Vagina (tissue), 2 donors: ENCODE measurements at places on chromosomes 1 and 21.

GRCh38 chr1:101898137-101898536 is 98.6 kb downstream of the OLFM3 start:
- no peak for DNase-seq

DNA sequence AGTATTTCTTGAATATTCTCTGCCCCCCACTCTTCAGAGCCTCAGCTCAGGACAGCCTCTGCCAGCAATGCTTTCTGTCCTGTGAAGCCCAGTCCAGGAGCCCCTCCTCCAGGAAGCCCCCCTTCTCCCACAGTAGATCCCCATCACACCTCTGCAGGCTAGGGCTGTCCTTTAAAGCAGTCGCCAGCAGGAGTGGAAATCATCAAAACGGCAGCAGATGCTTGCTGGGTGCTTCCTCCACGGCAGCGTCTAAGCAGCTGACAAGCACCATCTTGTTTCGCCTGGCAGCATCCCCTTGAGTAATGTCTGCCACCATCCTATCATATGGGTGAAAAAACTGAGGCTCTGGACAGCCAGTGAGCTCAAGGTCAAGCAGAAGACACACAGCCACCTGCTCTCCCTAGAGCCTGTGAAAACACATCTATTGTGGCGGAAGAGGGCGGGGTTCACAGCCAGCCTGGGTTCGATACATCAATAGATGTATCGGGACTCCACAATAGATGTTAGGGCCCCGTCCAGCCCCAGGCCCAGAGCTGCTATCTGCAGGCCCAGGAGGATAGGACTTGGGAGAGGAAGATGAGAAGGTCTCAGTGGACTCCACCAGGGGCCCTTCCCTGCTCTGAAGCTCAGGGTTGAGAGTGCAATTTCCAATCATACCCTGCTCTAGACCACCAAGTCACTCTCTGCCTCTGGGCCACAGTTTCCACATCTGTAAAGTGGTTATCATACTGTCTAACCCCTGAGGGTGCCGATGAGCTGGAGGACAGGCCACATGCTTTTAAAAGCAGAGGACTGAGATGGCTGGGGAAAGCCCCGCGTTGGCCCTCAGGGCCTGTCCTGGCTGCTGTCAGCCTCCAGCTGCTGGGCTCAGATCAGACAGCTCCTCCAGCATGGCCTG is 17.5 kb downstream of the RUNX3 start:
- DNase-seq: no peak

- DNase-seq: no peak
Observed at GRCh38 chr1:107777664-107778047, 187.3 kb downstream of the VAV3 start.

GRCh38 chr1:14296795-14297194 is 301.7 kb upstream of the KAZN start:
- DNase-seq: no peak

DNA sequence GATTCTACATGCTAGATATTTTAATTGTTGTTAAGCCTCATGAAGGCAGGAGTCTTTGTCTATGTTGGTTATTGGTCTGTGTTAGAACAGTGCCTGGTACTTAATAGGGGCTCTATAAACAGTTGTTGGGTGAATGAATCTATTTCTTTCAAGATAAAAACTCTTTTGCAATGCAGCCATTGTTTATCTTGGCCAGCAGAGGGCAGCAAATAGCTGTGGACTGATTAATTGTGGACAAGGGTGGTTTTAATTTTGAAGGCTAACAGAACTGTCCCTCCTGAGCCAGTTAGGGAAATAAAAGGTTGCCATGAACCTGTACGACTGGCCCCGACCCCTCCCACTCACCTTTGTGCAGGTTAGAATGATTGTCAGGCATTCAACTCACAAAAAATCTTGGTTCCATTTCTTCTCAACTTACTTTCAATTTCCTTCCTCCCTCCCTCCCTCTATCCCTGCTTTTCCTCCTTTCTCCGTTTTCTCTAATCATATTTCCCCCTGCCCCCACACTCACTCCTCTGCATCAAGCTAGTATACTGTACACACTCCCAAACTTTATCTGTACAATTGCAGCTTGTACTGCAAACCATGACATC is 66.3 kb upstream of the DIRAS3 start:
- DNase-seq: no peak

GRCh38 chr1:200866521-200866920 is 6.3 kb upstream of the GPR25 start:
- no peak for DNase-seq

GRCh38 chr21:42297377-42297776 is 17.8 kb downstream of the TFF3 start:
- DNase-seq: no peak

GRCh38 chr1:6330410-6330911 is 63.1 kb downstream of the ACOT7 start:
- DNase-seq: no peak

DNA sequence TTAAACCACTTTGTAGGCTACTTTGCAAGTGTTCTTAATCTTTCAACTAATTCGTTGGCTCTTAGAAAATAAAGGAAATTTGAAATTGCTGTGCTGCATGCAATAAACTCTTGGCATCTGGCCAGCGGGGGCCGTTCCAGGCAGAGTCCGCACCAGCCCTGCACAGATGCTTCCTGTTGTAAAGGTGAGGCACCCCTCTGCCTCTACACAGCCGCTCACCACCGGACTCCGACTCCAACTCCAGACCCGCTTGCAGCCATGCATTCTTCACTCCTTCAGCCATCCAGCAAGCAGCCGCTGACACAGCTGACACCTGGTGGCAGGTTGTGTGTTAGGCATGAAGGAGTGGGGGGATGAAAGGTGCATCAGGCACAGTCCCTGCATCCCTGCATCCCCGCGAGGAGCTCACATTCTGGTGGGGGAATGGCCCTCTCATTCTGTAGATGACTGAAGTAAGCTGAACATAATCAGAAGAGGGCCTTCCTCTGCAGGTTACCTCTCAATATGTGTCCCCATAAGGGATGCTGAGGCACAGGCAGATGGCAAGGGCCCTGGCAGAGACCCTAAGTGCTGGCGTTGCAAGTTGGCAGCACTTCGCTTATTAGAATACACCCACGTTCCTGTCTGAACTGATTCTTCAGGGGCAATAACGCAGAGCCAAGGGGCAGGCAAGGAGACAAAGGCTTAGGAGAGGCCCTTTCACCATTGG is 56.8 kb downstream of the GLIS1 start:
- no peak for DNase-seq

DNA sequence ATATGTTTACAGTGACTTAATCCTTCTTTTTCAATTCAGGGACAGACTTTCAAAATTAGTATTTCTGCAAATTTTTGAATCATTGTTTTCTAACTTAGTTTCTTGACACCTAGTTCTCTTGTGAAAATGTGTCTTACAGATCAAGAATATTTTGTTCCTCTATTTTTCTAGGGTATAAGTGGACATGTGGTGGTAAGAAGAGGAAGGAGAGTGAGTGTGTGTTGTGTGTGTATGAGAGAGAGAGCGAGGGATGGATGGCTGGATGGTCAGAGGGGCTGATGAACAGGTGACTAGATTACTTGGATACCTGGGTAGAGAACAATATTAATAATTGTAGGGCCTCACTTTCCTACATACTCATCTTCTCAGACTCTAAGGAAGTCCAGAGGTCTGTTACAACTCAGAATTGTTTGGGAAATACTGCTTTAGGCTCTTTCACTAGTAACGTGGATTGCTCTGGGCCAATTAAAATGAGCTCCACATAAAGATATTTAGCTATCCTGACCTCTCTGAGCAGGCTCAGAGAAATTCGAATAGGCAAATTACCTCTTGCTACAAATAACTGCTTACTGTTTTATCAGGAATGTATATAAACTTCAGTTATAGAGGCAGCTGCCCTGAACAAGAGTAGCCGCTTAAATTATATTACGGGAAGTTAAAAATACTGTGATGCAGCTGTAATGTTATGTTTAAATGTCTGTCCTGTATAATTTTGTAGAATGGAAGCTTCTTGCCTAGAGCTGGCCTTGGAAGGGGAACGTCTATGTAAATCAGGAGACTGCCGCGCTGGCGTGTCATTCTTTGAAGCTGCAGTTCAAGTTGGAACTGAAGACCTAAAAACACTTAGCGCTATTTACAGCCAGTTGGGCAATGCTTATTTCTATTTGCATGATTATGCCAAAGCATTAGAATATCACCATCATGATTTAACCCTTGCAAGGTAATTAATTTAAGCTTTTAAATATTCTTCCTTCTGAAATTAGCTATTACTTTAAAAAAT is 19.7 kb downstream of the GPSM2 start:
- no peak for DNase-seq

DNA sequence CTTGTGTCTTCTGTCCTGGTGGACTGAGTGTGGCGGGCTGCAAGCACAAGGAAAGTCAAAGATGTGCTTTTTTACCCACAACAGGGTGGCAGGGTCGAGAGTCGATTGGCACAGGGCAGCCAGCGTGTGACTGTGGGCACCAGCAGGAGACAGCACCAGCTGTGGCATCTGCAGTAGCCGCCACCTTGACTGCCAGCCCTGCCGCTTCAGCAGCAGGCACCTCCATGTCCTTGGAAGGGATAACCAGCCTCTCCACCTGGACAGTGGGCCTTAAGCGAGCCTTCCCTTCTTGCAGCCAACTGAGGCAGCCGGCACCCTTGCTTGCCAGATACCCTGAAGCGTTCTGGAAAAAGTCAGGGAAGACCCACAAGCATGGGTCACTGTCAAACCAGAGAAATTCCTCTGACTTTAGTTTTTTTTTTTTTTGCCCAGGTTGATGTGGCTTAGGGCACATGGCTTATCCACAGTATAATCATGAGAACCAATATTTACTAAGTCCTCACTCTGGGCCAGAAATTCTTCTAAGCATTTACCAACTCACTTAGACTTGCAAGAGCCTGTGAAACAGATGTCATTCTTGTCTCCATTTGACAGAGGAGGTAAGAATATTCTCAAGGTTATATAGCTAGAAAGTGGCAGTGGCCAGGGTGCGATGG is 30.1 kb upstream of the PTGFRN start:
- DNase-seq: no peak

DNA sequence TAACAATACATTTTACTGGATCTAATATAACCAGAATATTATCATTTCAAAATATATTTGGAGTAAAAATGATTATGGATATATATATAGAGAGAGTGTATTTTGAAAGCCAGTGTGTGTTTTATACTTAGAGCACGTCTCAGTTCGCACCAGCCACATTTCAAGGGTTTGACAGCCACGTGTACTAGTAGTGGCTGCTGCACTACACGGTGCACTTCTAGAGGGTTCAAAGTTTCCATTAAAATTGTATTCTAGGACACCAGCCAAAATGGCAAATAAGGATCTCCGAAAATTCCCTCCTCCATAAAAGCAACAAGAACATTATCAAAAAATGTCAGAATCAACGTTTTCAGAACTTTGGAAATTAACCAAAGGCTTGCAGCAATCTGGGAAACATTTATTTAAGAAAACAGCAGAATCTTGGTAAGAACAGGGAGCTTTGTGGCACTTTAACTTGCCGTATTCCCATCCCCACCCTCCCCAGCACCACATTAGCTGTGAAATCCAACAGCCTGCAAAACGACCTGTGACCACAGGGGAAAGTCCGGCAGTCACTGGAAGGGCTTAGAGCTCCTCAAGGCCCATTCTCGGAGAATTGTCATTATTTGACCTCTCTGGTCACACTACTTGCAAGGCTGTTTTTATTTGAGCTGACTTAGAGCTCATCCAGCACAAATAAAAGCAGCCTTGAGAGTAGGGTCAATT is 33.5 kb upstream of the MRPS6 start:
- no peak for DNase-seq

DNA sequence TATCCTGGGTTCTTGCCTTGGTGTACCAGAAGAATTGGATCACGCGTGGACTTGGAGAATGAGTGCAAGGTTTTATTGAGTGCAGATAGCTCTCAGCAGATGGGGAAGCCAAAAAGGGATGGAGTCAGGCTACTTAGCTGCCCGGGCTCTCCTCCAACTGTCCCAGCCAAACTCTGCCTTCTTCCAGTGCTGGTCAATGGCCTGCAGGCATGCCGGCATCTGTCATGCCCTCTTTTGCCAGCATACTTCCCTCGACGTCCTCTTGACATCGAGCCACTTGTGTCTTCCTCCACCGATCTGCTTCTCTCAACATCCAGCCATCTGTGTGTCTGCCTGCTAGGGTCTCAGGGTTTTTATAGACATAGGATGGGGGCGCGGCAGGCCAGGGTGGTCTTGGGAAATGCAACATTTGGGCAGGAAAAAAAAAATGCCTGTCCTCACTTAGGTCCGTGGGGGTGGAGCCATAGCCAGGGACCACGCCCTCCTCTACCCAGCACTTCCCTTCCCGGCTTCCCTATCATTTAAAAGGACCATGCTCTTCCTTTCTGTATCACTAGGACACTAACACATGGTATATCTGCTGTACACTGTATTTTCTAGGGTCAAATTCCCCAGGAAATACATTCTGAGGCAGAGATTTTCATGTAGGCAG is 47.0 kb upstream of the BCAR3 start:
- no peak for DNase-seq

DNA sequence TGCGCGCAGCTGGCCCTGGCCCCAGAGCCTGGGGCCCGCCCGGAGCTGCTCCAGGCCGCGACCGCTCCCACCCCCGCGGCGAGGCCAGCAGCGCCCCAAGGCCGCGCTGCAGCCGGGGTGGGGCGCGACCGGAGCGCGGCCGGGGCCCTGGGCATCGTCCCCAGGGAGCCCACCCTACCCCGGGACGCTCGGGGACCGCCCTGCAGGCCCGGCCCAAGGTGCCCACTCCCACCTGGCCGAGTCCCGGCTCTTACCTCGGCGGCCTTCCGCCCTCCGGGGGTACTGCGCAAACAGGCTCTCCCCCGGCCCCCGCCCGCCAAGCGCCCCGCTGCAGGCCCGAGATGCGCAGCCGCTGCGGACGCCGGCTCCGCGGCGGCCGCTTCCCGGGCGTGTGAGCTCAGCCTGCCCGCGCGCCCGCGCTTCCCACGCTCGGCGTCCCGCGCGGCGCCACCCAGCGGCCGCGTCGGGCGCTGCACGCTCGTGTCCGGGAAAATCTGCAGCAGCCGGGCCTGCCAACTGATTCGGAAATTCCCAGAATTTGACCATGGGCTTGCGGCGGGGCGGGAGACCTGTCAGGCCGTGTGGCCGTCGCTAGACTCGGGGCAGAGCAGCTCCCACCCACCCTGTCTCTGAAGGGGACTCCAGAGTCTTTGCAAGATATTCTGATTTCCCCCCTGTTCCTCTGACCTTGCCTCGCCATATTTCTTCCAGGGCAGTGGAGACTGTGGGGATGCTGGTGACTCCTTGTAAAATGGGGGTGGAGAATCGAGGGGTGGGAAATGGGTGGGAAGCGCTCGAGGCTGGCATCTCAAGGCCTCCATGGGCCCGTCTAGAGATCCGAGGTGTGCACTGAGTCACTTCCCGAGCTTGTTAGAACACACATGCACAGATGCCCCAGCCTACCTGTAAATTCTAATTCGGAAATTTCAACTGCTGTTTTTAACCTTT is 41.9 kb downstream of the CD34 start:
- DNase-seq: no peak

- DNase-seq: no peak
Observed at GRCh38 chr1:6351480-6352137, 42.0 kb downstream of the ACOT7 start.

- no peak for DNase-seq
Observed at GRCh38 chr1:29864431-29865022, 628.2 kb downstream of the PTPRU start.

DNA sequence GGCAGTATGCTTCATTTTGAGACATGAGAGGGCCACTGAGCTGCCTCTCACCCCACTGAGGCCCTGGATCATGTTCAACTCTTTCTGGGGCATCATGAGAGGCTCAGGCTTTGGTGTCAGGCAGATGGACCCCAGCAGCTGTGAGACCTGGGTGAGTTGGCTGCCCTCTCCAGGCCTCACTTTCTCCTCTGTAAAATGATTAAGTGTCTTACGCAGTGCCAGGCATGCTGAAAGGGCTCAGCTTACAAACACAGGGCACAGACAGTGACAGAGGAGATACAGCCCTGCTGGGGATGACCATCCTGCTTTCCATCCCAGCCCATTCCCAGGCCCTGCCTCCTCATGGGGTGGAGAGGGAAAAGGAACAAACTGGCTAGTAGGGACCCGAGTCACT is 387.4 kb downstream of the MATN1 start:
- peak; percentile 64 for DNase-seq
